Heart left ventricle (tissue), 16 donors: ENCODE measurements at places on chromosomes 4 and X.

DNA sequence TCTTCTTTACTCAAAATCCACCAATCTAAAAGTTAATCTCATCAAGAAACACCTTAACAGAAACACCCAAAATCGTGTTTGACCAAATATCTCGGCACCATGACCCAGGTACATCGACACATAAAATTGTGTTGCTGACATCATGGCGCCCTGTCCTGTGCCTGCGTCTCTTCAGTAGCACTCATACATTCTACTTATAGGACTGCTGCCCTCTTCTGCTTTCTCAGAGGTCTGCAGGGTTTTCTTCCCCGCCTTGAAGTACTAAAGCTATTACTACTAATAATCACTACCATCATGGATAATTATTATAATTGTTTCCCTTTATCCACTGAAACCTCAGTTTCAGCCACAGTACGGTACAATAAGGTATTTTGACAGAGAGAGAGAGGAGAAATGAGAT lies 1403.1 kb upstream of the TENM3 start:
- no peaks in the 10 kb centered on the region for H3K27me3 ChIP-seq
- DNase-seq, result no peak
- no peak overlapping the region for H3K4me3 ChIP-seq
- no peaks in the 10 kb centered on the region for H3K4me1 ChIP-seq
- no peaks in the 10 kb centered on the region for H3K36me3 ChIP-seq

DNA sequence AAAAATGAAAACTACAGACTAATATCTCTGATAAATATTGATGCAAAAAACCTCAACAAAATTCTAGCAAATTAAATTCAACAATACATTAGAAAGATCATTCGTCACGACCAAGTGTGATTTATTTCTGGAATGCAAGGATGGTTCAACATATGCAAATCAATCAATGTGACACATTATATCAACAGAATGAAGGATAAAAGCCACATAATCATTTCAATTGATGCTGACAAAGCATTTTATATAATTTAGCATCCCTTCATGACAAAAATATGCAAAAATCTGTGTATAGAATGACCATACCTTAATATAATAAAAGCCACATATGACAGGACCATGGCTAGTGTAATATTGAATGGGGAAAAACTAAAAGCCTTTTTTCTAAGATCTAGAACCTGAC lies 457.2 kb upstream of the SPANXN1 start:
- H3K4me1 ChIP-seq, result no peaks in the 10 kb centered on the region
- no peak for DNase-seq
- H3K27ac ChIP-seq, result no peak overlapping the region
- no peaks in the 10 kb centered on the region for H3K27me3 ChIP-seq
- H3K36me3 ChIP-seq, result no peaks in the 10 kb centered on the region
- H3K4me3 ChIP-seq, result no peak overlapping the region

DNA sequence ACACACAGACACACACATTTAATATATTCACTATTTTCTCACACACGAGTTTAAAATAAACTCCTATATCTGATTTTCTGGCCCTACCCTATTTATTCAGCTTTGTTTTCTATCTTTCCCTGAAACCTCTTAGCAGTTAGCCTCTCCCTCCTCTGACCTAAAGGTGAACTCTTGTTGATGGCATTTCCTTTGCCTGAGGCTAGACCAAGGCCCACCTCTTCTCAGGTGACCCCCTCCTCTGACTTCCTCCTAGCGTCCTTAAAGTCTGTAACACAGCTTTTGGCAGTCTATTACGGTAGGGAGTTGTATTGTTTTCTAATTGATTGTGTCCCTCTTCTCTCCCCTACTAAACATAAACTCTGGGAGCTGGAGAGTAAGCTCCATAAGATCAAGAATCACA lies 1.7 kb upstream of the SRPX2 start:
- no peak overlapping the region for H3K4me3 ChIP-seq
- H3K4me1 ChIP-seq, result no peaks in the 10 kb centered on the region
- DNase-seq, result no peak
- no peaks in the 10 kb centered on the region for H3K36me3 ChIP-seq
- H3K27ac ChIP-seq, result no peak overlapping the region
- no peaks in the 10 kb centered on the region for H3K27me3 ChIP-seq

GRCh38 chrX:150365990-150366911 lies 3.1 kb downstream of the MAMLD1 start:
- peak; percentile 39 for DNase-seq
- H3K27ac ChIP-seq, result peak overlapping the region; percentile 78
- no peaks in the 10 kb centered on the region for H3K27me3 ChIP-seq
- peak overlapping the region; percentile 86 for H3K4me3 ChIP-seq
- H3K36me3 ChIP-seq, result no peaks in the 10 kb centered on the region

GRCh38 chr4:74537459-74537858 lies 92.5 kb downstream of the AREG start:
- no peak overlapping the region for H3K4me3 ChIP-seq
- H3K4me1 ChIP-seq, result peaks cover 4% of the 10 kb centered on the region
- DNase-seq, result no peak
- no peak overlapping the region for H3K27ac ChIP-seq
- H3K27me3 ChIP-seq, result no peaks in the 10 kb centered on the region
- no peaks in the 10 kb centered on the region for H3K36me3 ChIP-seq

DNA sequence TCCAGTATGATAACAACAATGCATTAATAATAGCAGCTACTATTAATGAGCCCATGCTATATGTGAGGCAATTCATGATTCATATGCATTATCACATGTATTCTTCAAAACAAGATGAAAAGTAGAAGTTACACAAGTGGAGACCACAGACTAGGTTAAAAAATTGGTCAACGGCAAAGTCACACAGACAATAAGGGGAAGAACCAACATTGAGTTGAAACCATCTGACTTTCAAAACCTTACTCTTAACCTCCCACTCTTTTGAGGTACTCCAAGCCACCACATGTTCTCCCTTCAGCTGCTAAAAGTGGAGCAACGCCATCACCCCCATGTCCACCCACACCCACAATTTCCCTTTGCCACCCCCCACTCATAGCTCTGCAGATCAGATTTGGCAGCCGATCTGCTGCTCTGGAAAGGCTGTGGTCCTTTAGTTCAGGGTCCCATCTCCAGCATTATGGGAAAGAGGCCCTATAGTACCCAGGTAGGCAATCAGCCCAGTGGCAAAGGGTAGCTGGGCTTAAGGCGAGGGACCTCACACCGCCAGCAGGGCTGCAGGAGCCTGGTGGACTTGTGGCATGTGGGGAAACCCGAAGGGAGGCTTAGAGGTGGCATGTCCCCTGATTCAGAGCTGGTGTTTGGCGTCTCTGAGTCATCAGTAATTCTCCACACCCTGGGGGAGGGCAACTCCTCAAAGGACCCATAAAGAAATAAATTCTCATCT lies 33.5 kb upstream of the CYBB start:
- no peaks in the 10 kb centered on the region for H3K27me3 ChIP-seq
- H3K4me3 ChIP-seq, result no peak overlapping the region
- DNase-seq, result no peak
- H3K27ac ChIP-seq, result no peak overlapping the region

- no peak overlapping the region for H3K4me3 ChIP-seq
- H3K27me3 ChIP-seq, result no peaks in the 10 kb centered on the region
- no peak overlapping the region for H3K27ac ChIP-seq
- H3K36me3 ChIP-seq, result no peaks in the 10 kb centered on the region
These were observed 28.2 kb downstream of the SH3TC1 start for GRCh38 chr4:8227201-8227770.

- DNase-seq, result no peak
- no peaks in the 10 kb centered on the region for H3K27me3 ChIP-seq
- no peaks in the 10 kb centered on the region for H3K4me1 ChIP-seq
- H3K4me3 ChIP-seq, result no peak overlapping the region
- no peaks in the 10 kb centered on the region for H3K36me3 ChIP-seq
These were observed 271.9 kb downstream of the PABPC4L start for GRCh38 chr4:133929531-133930239.

DNA sequence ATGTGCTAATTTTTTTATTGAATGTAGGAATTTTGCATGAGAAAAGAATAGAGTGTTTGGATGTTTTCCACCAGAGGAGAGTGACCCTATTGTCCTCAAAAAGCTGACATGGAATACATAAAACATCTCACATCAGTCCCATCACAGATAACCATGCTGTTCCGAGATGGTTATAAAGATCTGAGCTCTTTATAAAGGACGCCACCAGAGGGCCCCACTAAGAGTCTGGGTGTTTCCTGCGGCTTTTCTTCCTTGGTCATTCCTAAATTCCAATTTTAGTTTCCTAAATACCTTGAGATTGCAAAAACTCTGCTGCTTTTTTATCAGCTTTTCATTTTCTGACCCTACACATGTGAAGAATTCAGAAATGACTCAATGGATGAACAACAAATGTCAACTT lies 504.5 kb upstream of the FRG1 start:
- H3K27ac ChIP-seq, result no peak overlapping the region
- no peak for DNase-seq
- no peaks in the 10 kb centered on the region for H3K27me3 ChIP-seq
- no peaks in the 10 kb centered on the region for H3K36me3 ChIP-seq
- no peak overlapping the region for H3K4me3 ChIP-seq

DNA sequence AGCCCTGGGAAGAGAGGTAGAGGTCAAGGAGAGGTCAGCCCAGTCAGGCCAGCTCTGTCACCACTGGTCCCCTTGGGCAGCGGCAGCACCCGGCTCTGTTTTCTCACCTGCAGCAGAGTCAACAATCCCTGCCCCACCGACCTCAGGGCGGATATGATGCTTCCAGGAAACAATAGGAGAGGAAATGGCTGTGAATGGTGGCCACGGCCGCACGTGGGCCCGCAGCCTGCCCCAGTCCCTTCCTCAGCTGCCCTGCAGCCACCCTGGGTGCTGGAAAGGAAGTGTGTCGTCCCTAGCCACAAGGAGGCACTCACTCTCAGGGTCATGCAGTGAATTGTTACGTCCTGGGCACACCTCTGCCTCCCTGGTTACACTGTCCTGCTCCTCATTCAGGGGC lies 92.5 kb upstream of the ENPP6 start:
- H3K27ac ChIP-seq, result no peak overlapping the region
- no peak overlapping the region for H3K4me3 ChIP-seq
- peak; percentile 63 for DNase-seq
- H3K27me3 ChIP-seq, result no peaks in the 10 kb centered on the region
- no peaks in the 10 kb centered on the region for H3K4me1 ChIP-seq

DNA sequence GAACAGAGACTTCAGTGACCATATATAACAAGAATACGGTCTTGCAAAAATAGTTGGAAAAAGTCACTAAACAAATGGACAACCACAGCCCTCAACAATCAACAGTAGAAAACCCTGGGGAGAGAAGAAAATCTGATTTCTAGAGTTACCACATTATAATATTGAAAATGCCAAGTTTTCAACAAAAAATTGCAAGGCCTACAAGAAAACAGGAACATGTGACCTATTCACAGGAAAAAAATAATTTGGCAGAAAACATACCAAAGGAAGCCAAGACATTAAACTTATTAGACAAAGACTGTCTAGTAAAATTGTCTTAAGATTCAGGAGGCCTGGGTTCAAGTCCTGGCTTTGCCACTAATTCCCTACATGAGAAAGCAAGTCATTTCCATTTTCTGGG lies 64.7 kb downstream of the ARHGEF9 start:
- no peak overlapping the region for H3K27ac ChIP-seq
- no peaks in the 10 kb centered on the region for H3K36me3 ChIP-seq
- no peaks in the 10 kb centered on the region for H3K27me3 ChIP-seq
- no peaks in the 10 kb centered on the region for H3K4me1 ChIP-seq

DNA sequence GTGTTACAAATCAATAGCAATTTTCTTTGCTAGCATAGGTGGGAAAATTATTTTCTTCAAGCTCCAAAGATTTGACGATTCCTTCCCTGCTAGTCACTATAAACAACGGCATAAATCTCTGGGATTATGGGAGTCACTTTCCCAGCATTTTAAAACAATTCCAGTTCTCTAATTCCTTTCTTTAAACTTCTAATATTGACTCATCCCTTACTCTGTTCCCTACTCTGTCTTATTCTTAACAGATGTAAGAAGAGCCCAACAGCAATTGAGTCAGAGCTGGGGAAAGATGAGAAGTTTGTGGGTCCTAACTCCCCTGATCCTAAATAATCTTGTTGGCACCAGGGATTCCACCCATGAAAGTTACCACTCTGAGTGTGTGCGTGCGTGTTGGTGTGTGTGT lies 47.4 kb upstream of the IL21 start:
- H3K27me3 ChIP-seq, result no peaks in the 10 kb centered on the region
- H3K4me3 ChIP-seq, result no peak overlapping the region
- H3K27ac ChIP-seq, result no peak overlapping the region
- DNase-seq, result no peak
- H3K4me1 ChIP-seq, result no peaks in the 10 kb centered on the region

- no peaks in the 10 kb centered on the region for H3K36me3 ChIP-seq
- H3K4me3 ChIP-seq, result peak overlapping the region; percentile 68
- peaks cover 6% of the 10 kb centered on the region for H3K4me1 ChIP-seq
- H3K27me3 ChIP-seq, result peaks cover 7% of the 10 kb centered on the region
These were observed 848 bp downstream of the RAB9A start for GRCh38 chrX:13689741-13690211.

- no peak overlapping the region for H3K27ac ChIP-seq
- no peak overlapping the region for H3K4me3 ChIP-seq
- no peaks in the 10 kb centered on the region for H3K27me3 ChIP-seq
- no peaks in the 10 kb centered on the region for H3K4me1 ChIP-seq
These were observed 31.9 kb downstream of the NPFFR2 start for GRCh38 chr4:72063726-72064125.

DNA sequence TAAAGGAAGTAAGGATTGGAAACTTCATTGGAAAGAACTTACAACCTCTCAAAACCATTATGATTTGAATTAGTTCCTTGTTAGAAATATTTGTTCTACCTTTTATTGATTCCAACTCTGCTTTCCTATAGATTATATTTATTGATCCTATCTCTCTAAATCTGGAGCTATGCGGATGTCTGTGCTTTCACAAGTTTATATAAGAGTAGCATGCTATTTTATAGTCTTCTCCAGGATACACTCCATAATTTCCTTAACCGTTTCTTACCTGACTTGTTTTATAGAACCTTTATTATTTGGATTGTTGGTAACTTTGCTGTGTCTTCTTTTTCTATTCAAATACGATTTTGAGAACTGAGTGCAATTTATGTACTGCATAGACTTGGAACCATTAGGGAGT lies 668.1 kb downstream of the RAPGEF2 start:
- H3K27ac ChIP-seq, result no peak overlapping the region
- no peaks in the 10 kb centered on the region for H3K36me3 ChIP-seq
- no peaks in the 10 kb centered on the region for H3K27me3 ChIP-seq
- no peaks in the 10 kb centered on the region for H3K4me1 ChIP-seq
- no peak overlapping the region for H3K4me3 ChIP-seq

DNA sequence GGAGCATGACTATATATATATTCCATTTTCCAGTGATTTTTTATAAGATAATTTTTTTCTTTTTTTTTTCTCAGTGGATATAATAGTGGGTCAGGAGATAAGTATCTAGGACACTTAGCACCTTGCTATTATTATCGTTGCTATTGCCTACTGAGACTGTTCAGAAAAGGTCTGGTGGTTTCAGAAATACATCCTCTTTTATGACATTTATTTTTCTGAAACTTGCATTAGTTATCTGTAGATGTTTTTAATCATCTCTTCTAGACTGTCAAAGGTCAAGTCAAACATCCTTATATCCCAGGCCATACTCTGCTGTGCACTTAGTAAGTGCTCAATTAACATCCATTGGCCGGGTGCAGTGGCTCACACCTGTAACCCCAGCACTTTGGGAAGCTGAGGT lies 72.9 kb upstream of the MED14 start:
- H3K4me3 ChIP-seq, result no peak overlapping the region
- no peak overlapping the region for H3K27ac ChIP-seq
- H3K4me1 ChIP-seq, result no peaks in the 10 kb centered on the region
- DNase-seq, result no peak
- H3K27me3 ChIP-seq, result no peaks in the 10 kb centered on the region

GRCh38 chr4:151694961-151695720 lies 65.7 kb downstream of the GATB start:
- H3K27me3 ChIP-seq, result no peaks in the 10 kb centered on the region
- peaks cover 40% of the 10 kb centered on the region for H3K4me1 ChIP-seq
- H3K27ac ChIP-seq, result peak overlapping the region; percentile 48
- peaks cover 5% of the 10 kb centered on the region for H3K36me3 ChIP-seq
- H3K4me3 ChIP-seq, result no peak overlapping the region
